RKO (cell line): ENCODE measurements at places on chromosomes 12 and 14.
A peak's percentile ranks its signal among the peaks of the same experiment; 100 is the strongest.

DNA sequence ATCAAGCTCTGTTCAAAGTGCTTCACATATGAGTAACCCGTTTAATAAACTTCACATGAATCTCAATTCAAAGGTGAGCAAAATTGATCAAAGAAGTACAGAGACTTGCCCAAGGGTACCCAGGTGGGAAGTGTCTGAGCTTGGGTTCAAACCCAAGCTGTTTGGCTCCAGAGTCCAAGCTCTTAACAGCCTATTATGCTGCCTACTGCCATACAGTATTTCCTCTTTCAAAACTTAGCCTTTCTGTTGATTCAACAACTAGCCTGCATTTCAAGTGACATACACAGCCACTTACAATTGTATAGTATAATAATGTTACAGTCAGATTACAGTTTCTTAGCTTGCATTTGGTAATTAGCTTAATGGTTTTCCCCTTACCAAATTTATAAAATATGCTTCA is 29.7 kb downstream of the FRMD6 start:
- DNase-seq = no peak

DNA sequence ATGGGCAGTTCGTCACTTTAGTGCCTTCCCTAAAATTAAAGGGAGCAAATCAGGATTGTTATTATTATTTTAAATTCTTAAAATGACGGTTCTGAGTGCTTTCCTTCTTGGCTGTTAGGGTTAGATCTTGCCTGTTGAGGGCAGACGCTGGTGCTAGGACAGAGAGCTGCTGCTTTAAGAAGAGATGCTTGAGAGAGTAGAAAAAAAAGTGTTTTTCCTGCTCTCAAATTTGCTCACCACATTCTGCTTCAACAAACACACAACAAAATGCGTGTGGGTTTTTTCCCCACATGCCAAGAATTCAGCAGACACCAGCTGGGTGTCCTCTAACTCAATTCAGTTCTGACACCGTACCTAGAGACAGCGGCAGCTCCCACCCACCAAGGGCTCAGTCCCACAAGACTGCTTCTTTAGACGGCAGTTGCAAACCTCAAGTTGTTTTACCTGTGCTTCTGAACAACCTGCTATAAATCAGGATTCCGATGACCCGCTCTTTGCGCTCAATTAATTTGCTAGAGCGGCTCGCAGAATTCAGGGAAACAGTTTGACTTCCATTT is 75.8 kb upstream of the RIN3 start:
- no peak for DNase-seq

- no peak for DNase-seq
Observed at GRCh38 chr12:66822961-66823360, 144.1 kb upstream of the GRIP1 start.

- no peak for DNase-seq
Observed at GRCh38 chr14:62099091-62099490, 336.9 kb downstream of the SNAPC1 start.

DNA sequence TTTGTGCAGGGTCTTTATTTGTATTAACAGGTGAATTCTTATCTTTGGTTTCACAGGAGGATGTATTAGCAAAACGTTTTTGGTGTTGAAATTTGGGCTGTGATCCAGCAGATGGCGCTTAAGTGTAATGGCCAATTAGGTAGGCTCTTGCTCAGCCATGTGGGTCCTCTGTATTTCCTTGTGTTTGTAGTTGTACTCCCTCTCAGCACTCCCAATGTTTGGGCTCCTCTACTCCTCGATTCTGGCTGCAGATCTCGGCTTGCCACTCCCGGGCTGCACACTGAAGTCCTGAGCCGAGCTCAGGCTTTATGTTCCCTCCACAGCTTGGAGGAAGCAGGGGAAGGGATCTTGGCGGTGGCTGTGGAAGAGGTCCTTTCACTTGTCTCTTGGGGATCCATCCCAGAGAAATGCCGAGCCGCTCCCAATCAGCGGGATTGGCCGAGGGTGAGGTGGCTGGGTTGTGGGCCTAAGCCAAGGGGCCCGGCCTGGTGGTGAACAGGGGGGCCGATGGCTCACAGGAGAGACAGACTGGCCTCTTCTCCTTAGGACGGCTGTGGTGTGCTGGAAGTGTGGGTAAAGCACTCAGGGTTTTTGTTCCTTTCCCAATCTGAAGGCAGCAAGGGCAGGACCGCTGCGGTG is 133.7 kb downstream of the AEBP2 start:
- peak; percentile 71 for DNase-seq

GRCh38 chr12:54625598-54625997 is 9.1 kb downstream of the LACRT start:
- no peak for DNase-seq

- no peak for DNase-seq
Observed at GRCh38 chr12:95386051-95386450, 87.9 kb upstream of the METAP2 start.

DNA sequence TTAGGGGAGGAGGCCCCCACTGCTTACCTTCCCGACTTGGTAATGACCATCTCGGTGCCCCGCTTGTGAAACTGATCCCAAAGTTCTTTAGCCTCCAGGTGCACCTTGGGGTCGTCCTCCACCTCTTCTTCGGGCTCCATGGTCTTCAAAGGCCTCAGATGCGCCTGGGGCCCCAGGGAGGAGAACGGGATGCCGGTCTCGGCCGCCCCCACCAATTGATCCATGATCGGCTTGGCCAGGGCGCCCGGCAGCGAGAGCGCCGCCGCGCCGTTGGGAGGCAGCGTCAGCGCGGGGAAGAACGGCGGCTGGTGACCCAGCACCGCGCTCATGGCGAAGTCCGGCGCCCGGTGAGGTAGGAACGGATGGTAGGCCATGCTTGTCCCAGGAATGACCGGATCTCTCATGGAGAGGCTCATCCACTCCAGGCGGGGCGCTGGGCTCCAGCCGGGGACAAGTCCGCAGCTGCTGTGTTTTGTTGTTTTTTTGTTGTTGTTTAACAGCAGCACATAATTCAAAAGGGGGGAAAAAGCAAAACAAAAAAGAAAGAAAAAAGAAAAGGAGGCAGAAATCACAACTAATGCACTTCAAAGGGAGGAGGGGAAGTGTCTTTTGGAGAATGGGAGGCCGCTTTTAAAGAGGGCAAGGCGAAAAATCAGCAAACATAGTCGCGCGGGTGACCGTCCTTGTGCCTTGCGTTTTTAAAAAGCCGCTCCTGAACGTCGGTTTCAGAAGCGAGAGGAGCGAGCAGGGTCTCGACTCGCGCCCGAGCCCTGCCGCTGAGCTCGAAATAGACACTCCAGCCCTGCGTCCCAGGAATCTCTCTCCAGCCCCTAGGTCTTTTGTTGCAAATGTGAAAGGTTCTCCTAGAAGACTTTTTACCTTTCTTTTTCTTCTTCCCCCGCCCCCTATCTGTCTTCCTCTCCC is 928 bp downstream of the TBX3 start:
- DNase-seq = peak; percentile 53

- no peak for DNase-seq
Observed at GRCh38 chr14:55604900-55605418, 25.0 kb downstream of the KTN1 start.

- peak; percentile 49 for DNase-seq
Observed at GRCh38 chr14:37587881-37588666, 7.0 kb downstream of the FOXA1 start.

DNA sequence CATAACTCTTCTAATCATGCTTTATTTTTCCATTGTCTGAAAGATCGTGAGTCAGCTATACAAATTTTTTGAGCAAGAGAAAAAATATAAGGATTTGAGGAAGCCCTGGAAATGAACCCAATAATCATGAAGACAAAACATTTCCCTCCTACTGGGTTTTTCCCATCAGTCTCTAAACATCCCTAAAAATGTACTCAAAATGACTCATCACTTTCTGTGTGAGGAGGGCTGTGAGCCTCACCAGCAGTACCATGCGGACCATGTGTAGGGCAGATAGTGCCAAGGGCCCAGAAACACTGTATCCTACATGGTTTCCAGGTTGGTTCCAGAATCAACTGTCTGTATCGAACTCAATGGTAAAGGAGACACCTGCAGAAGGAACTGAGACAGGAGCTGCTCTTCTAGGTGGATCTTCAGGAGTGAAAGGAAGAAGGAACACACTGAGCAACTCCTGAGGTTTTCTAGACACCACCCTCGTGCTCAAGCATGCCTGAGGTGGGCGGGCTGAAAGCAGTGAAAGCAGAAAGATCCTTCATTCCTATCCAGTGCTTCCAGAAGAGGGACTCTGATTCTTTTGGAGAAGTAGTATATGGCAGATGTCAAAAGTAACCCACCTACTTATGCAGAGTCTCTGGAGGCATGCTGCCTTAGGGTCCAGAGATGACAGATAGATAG is 48.6 kb upstream of the RHOJ start:
- DNase-seq = no peak

- DNase-seq = no peak
Observed at GRCh38 chr12:52267266-52267665, 7.2 kb upstream of the KRT86 start.

GRCh38 chr12:52380271-52380694 is 5.2 kb downstream of the KRT84 start:
- DNase-seq = no peak

DNA sequence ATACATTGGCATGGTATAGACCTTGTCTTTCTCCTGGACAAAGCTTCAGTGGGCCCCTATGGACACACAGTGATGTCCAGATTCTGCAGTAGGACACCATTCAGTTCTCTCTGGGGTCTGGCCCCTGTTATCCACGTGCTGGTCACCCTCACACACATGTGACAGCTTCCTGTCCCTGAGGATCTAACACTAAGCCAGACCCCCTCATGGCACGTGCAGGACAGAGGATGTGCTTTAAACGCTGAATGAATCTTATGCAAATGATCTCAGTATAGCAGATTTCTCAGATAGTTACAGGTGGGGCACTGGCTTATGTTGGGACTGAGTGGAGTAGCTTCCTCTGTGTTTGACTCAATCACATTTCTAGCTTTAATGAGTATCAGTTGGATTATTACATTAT is 33.7 kb downstream of the SLC24A4 start:
- no peak for DNase-seq

DNA sequence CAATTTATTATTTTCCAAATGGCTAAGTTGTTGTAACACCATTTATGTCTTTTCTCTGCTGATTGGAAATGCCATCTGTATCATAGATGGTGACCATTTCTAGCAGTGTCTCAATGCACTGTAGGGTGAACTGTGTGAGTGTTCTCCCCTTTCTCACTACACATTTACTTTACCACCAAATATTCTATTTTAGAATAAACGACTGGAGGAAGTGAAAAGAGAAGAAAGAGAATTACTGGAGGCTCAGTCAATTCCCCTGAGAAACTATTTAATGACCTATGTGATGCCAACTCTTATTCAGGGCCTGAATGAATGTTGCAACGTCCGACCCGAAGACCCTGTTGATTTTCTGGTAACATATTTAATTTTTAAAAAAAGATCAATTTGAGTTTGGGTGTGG is 15.5 kb upstream of the PAPOLA start:
- no peak for DNase-seq

- no peak for DNase-seq
Observed at GRCh38 chr14:69531135-69531534, 43.5 kb downstream of the CCDC177 start.

- no peak for DNase-seq
Observed at GRCh38 chr14:80645667-80646413, 295.7 kb downstream of the CEP128 start.

DNA sequence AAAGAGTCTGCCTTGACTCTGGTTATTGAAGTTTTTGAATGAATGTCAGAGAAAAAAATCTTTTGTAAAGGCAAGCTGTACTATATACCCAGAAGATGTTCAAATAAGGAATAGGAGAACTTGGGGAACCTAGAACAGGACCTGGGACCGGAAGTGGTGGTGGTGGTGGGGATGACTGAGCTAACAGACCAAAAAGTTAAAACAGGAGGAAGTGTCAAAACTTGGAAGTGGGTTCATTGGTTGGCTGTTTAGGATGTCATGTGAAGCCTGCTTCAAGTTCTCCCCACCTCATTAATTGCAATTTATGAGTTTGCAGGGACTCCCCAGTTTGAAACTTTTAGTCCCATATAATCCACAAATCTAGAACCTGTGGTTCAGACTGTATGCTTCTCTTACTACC is 26.2 kb downstream of the PLXNC1 start:
- DNase-seq = no peak

GRCh38 chr14:61569812-61570548 is 125.3 kb upstream of the HIF1A start:
- no peak for DNase-seq

DNA sequence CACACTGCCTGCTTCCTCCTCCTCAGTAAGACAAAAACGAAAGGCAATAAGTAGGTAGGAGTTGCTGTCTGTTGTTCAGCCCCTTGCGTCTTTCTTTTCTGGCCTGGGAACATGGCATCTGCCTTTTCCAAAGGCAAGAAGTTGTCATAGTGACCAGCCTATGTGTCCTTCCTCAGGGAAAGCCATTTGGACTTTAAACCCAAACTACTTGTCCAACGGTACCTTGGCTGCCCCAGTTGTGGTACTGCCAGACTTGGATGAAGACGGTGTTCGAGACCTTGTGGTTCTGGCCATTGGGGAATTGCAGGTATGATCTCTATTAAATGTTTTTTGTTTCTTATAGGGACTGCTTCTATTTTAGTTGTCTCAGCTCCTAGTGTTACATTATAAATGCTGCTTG is 18.5 kb downstream of the FAM234B start:
- no peak for DNase-seq

DNA sequence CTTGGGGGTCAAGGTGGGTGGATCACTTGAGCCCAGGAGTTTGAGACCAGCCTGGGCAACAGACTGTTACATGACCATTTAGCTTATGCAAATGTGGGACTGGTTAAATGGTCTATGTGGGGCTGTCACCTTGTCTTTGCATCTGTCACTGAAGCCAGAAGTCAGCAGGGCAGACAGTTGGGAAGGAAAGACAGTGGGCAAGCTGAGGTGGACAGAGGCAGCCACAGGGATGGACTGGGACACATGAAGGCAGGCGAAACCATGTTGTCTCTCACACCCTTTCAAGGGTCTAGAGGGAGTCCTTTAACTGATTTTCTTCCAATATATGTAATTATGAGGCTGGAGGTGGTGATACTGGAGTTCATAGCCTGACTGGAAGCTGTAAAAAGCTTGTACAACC is 426.4 kb downstream of the TMEM121 start:
- DNase-seq = no peak

GRCh38 chr14:50123062-50123461 is 6.7 kb upstream of the VCPKMT start:
- DNase-seq = no peak

DNA sequence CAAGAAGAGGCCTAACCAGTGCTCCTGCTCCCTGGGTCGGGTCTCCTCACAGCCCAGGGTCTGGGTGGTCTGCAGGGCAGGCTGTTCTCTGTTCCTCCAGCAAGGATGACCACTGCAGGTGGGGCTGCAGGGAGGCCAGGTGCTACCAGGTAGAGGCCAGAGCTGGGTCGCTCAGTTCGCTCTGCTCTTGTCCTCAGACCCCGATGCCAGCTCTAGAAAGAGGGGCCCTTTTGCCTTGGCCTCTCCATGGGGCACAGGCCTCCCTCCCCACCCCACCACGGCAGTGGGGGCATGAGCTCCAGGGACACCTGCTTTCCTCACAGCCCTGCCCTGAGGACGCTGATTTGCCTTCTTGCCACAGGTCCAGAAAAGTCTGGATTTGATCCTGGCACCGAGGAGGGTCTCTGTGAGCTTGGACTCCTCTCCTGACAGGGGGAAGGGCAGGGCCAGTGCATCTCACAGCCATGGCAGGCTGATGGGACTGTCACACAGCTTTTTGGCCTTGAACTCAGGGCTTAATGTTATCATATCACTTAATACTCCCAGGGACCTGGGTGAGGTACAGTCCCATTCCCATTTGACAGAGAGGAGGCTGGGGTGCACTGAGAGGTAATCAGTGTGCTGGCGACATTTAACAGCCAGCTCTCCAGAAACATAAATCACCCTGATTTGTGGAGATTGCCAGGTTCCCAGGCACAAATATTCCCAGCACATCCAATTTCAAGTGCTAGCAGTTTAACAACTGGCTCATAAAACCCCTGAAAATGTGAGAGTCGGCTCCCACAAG is 273.0 kb upstream of the SFSWAP start:
- DNase-seq = no peak
